CD8-positive, alpha-beta memory T cell (primary cell): ENCODE measurements at places on chromosomes 6 and 20. TPM values are rescaled to one million over a fixed set of nuclear protein-coding genes. Genes with fewer than 3 reads are reported as not detected.

SERPINB6 gene
- total RNA-seq: 62.1 TPM

ID4 gene
- total RNA-seq: not detected

ASIP gene
- total RNA-seq: not detected

FAM210B gene
- 6.3 TPM for total RNA-seq

TCP11 gene
- total RNA-seq: not detected

C20orf144 gene
- 0.24 TPM for total RNA-seq

SGK2 gene
- 0.11 TPM for total RNA-seq

BPIFA1 gene
- not detected for total RNA-seq

DNA sequence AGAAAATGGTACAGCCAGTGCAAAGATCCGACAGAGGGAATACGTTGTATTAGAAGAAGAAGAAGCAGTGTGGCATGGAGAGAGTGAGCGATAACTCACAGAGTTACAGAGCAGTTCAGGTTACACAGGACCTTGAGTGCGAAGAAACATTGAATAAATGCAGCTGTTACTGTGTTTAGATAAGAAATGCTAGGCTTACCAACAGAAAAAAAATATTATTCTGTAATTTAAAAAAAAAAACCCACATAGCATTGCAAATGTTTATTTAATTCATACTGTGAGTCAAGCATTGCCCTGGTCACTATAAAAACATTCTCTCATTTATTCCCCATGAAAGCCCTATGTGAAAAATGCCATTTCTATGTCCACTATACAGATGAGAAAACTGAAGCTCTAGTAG lies 373.4 kb upstream of the EPHA7 start:
- DNase-seq: no peak

GRCh38 chr6:135820340-135820739 lies 31.2 kb upstream of the PDE7B start:
- no peak for DNase-seq

DNA sequence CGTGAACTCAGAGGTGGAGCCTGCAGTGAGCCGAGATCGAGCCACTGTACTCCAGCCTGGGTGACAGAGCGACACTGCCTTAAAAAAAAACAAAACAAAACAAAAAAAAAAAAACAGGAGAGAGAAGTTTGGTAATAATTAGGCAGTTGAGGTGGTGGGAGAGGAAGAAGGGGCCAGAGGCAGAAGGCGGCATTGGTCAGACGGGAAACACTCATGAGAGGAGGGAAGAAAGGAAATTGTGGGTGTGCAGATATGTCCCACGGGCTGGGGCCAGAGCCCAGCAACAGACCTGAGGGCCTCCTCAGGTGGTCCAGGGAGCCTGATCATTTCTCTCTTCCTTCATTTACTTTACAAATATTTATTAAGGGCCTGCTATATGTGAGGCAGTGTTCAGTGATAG lies 20.0 kb downstream of the SULF2 start:
- no peak for DNase-seq

GRCh38 chr6:3318821-3319540 lies 60.2 kb downstream of the PSMG4 start:
- DNase-seq: no peak

- DNase-seq: no peak
These were observed 59.7 kb upstream of the GLP1R start for GRCh38 chr6:38988736-38989449.

GRCh38 chr20:48761023-48761785 lies 66.6 kb downstream of the PREX1 start:
- DNase-seq: peak; percentile 62

GRCh38 chr6:26103141-26103769 lies 16.0 kb downstream of the HFE start:
- DNase-seq: no peak

GRCh38 chr20:35776513-35777101 lies 4.8 kb downstream of the PHF20 start:
- DNase-seq: no peak

DNA sequence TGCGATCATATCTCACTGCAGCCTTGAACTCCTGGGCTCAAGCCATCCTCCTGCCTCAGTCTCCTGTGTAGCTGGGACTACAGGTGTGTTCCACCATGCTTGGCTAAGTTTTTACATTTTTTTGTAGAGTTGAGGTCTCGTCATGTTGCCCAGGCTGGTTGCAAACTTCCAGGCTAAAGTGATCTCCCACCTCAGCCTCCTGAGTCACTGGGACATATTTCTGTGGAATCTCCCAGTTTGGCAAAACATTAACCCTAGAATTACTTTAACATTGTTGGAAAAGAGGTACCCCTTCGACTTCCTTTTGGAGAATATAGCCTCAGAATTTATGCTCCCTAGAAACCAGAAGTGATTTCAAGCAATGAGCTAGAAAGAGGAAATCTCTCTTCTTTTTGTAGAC lies 57.2 kb downstream of the SHLD1 start:
- DNase-seq: no peak

DNA sequence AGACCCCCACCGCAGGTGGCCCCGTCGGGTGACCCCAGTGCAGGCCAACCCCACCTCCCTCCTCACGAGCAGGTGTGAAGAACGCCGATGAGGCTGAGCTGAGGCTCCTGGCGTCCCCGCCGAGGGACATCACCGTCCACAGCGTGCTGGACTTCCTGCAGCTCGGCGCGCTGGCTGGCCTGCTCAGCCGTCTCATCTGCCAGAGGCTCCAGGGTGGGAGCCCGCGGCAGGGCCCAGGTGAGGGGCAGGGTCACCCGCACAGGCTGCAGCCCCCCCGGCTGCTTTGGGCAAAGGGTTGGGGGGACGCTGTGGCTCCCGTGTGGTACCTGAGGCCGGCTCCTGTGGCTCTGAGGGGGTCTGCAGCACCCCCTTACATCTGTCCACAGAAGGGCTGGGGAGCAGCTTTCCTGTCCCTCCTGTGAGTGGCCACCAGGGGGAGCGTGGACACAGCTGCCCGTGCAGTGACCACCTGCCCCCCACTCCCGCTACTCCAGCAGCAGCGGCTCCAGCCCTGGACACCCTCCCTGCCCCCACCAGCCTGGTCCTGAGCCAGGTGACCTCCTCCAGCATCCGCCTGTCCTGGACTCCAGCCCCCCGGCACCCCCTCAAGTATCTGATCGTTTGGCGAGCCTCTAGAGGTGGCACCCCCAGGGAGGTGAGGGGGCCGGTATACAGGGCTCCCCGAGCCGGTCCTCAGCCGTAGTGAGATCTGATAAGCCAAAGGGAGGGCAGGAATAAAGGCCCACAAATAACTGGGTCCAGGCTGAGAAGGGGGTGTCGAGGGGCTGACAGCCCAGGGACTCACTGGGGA lies 16.5 kb downstream of the COL20A1 start:
- peak; percentile 19 for DNase-seq

DNA sequence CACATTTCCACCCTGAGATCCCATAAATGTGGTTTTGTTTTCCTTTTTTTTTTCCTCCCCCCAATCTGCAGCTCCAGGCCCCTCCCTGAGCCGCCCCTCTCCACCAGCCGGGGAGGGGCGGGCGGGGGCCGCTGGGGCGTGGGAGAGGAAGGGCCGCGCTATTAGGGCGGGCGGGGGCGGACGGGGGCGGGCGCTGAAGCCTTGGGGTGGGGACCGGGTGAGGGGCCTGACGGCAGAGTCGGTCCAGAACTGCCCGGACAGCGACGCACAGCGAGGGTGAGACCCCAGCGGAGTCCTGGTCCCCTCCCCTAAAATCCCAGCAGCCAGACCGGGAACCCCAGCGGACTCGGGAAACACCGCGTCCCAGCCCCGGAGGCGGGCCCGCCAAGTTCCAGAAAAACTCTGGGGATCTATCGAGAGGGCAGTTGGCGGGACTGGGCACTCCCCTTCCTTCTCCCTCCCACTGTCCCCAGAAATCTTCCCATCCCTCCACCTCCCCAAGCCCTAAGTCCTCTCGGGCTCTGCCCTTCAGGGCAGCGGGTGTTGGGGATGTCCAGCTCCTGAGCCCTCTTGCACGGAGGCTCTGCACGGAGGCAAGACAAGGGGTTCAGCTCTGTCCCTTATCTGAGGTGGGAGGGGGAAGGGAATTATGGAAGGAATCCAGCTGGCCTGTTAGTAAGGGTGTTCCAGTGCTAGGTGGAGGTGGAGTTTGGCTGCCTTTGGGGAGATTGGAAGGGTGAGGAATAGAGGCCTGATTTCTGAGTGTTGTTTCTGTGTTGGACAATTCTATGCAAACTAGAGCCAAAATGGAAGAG lies at the start of gene PRICKLE4:
TSS of gene PRICKLE4 (plus strand) at position 232 of the 815 bp plus-strand sequence. CDS start 2,692 bp downstream, outside the sequence.
- DNase-seq: no peak
